NCI-H345 (cell line): ENCODE measurements at places on chromosomes 2 and 18.

GRCh38 chr2:47145466-47145865 is 9.6 kb downstream of the STPG4 start:
- DNase-seq = no peak

GRCh38 chr2:230925443-230925878 is 419 bp upstream of the GPR55 start:
- DNase-seq = no peak

- no peak for DNase-seq
Measured at GRCh38 chr2:40168032-40168431, 283.9 kb downstream of the SLC8A1 start.

GRCh38 chr18:12754511-12754910 is 51.7 kb downstream of the PSMG2 start:
- DNase-seq = no peak

GRCh38 chr2:240226672-240227537 is 86.4 kb upstream of the OTOS start:
- DNase-seq = peak; percentile 33

DNA sequence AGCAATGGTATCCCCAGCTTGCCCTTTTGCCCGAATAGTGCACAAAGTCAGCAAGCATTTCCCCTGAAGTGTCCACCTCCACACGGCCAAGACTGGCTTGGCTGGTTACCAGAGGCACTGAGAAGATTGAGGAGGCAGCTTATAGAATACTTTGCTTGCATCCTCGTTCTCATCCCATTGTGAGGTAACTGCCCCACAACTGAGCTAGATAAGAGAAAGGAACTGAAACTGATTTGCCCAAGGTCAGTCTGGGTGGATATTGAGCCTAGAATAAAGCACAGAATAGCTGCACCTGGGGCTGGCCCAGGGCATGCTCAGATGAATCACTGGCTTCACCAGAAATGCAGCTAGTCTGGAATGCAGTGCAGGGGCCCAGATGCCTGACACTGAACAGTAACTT is 32.7 kb upstream of the MAP4K3 start:
- DNase-seq = no peak
